ENCODE measurements at places on chromosomes 16 and 17. TPM values are rescaled to one million over a fixed set of nuclear protein-coding genes. Genes with fewer than 3 reads are reported as not detected.

Gene ELAC2
- 84.3 TPM for total RNA-seq

Gene ARL2BP
- total RNA-seq: 23.9 TPM

Gene DPEP3
- total RNA-seq: 0.40 TPM

Gene CCDC200
- total RNA-seq: not detected

Gene UMOD
- not detected for total RNA-seq

Gene ACSM2A
- total RNA-seq: not detected
